Osteoblast (primary cell): ENCODE measurements at places on chromosomes 12 and 14. TPM values are rescaled to one million over a fixed set of nuclear protein-coding genes. Genes with fewer than 3 reads are reported as not detected.
A peak's percentile ranks its signal among the peaks of the same experiment; 100 is the strongest.

Gene ISM2
- not detected in 2 replicates for total RNA-seq

- DNase-seq, result peak; percentile 26
- no peak overlapping the region for H3K27ac ChIP-seq
- H3K4me1 ChIP-seq, result no peaks in the 10 kb centered on the region
- no peak overlapping the region for H3K4me3 ChIP-seq
- H3K27me3 ChIP-seq, result no peaks in the 10 kb centered on the region
- H3K36me3 ChIP-seq, result no peaks in the 10 kb centered on the region
These were observed 19.3 kb upstream of the TUBA1A start for GRCh38 chr12:49208146-49208545.

GRCh38 chr14:102928412-102929240 is 6.2 kb downstream of the AMN start:
- peak; percentile 94 for DNase-seq
- H3K27ac ChIP-seq, result no peak overlapping the region
- H3K4me1 ChIP-seq, result peaks cover 6% of the 10 kb centered on the region
- peak overlapping the region; percentile 43 for H3K4me3 ChIP-seq
- H3K36me3 ChIP-seq, result peaks cover 3% of the 10 kb centered on the region
- peaks cover 70% of the 10 kb centered on the region for H3K27me3 ChIP-seq

- H3K4me1 ChIP-seq, result no peaks in the 10 kb centered on the region
- H3K4me3 ChIP-seq, result no peak overlapping the region
- H3K27me3 ChIP-seq, result no peaks in the 10 kb centered on the region
- H3K27ac ChIP-seq, result no peak overlapping the region
- no peaks in the 10 kb centered on the region for H3K36me3 ChIP-seq
These were observed 21.7 kb downstream of the PAPLN start for GRCh38 chr14:73258845-73259611.
